ENCODE measurements at places on chromosomes 12 and 14. TPM values are rescaled to one million over a fixed set of nuclear protein-coding genes. Genes with fewer than 3 reads are reported as not detected.

- DNase-seq = no peak
Measured at GRCh38 chr14:89241257-89241656, 175.8 kb downstream of the FOXN3 start.

GRCh38 chr14:68938271-68939150 is 40.6 kb downstream of the ACTN1 start:
- no peak for DNase-seq

B4GALNT3 gene
- 1.4 TPM for total RNA-seq

XPOT gene
- total RNA-seq = 293 TPM

KRT85 gene
- not detected for total RNA-seq

GRCh38 chr14:51871846-51872245 is 11.4 kb downstream of the GNG2 start:
- no peak for DNase-seq

GRCh38 chr12:94326727-94327126 is 132.9 kb downstream of the CEP83 start:
- no peak for DNase-seq

- no peak for DNase-seq
Measured at GRCh38 chr12:104420868-104421267, 35.9 kb upstream of the CHST11 start.

DNA sequence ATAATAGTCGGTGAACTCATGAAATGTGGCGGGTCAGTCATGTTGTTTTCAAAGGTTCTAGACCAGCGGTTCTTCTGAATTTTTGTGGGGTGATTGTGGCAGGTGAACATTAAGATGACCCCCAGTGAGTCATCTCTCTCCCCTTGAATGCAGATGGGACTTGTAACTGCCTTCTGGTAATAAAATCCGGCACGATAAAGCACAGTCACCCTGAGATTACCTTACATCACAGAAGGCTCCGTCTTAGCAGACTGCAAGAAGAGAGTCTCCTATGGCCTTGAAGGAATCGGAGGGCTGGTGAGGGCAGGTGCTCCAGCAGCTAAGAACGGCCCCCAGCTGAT is 189.6 kb downstream of the FOXN3 start:
- no peak for DNase-seq

DNA sequence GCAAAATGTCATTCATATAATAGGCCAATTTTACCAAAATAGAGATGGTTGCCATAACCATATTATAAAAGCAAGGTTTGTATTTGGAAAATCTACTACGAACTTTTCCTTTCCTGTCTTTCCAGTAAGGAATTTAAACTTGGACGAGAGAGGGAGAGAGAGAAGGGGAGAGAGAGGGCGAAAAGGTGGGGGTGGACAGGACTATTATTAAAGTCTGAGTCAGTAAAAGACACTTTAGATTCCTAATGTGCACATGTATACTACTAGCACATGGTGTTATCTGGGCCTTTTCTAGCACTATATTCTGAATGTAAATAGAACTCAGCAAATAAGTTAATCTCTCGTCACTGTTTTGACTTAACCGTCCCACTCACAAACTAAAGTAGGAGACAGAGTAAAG is 30.4 kb upstream of the FBLN5 start:
- DNase-seq = no peak

SOAT2 gene
- not detected for total RNA-seq

RIMBP2 gene
- total RNA-seq = 0.02 TPM

- no peak for DNase-seq
Measured at GRCh38 chr12:115999582-115999981, 277.9 kb downstream of the MED13L start.

DNA sequence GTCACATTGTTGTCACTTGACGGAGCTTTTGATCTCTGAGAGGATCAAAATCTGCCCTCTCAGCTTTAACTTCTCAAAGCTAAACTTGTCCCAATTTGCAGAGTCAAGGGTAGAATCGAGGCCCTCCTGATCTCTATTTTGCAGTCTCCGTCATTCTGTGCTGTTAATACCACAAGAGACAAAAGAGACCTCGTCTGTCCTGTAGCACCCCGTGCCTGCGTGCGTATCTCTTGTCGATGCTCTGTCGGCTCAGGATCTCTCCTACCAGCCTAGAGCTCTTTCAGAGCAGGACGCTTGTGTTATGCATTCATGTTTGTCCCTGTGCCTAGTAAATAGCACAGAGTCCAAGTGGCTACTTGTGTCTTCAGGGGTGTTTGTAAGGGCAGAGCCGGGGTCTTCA is 5.1 kb downstream of the EVL start:
- no peak for DNase-seq

BMP4 gene
- total RNA-seq = not detected

- no peak for DNase-seq
Measured at GRCh38 chr14:61598980-61599379, 96.3 kb upstream of the HIF1A start.

SYNDIG1L gene
- total RNA-seq = not detected

GRCh38 chr12:57929092-57929830 is 12.1 kb upstream of the ATP23 start:
- DNase-seq = no peak

REM2 gene
- 0.37 TPM for total RNA-seq

- DNase-seq = no peak
Measured at GRCh38 chr12:83864054-83864453, 1048.5 kb downstream of the SLC6A15 start.

GRCh38 chr14:57243320-57243719 is 25.4 kb downstream of the EXOC5 start:
- no peak for DNase-seq

GRCh38 chr12:124498275-124499189 is 68.9 kb downstream of the NCOR2 start:
- DNase-seq = no peak

DNA sequence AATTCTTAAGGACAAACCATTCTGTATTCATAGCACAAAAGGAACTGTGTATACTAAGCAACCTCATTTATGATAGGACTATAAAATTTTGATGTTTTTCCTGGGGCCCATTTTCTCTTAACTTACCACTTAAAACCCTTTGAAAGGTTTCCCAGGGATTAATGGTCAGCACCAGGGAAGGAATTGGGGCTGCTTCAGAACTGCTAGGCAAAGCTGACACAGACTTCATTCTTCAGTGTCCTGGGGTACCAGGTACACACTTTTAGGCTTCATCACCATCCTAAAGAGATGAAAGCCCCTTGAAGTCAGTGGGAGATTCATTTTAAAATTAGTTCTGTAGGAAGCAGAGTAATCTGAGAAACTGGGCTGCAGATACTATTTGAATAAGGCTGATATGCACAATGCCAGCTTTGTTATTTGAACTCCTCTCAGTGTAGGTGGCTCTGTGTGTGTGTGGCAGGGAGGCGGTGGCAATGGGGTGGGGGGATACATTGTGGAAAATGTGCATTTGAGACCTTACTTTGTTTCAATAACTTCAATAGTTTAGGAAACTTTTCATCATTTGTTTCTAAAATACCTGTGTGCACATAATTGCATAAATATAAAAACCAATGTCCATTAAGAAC is 329.3 kb upstream of the DCN start:
- DNase-seq = no peak

ENDOU gene
- total RNA-seq = 0.37 TPM

PLCZ1 gene
- total RNA-seq = not detected

- DNase-seq = no peak
Measured at GRCh38 chr12:7265251-7265650, 38.6 kb upstream of the ACSM4 start.

TMEM132C gene
- not detected for total RNA-seq

DNA sequence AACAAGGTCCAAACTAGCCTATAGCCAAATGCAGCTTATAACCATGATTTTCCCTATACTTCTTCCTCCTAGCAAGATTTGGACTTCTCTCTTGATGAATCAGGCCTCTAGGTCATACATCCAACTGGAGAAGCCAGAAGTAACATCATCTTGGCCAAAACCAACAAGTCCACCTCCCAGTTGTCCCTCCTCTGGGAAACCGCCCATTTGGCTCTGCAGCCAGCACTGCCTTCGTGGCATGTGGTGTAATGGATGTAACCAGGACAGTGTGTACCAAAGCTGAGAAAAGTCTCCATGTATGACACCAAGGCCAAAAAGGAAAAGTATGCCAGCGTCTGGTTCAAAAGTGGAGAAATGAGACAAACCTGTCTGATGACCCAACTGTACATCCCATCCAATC is 59.3 kb upstream of the VASH1 start:
- no peak for DNase-seq

- DNase-seq = no peak
Measured at GRCh38 chr14:102034301-102034700, 52.5 kb downstream of the HSP90AA1 start.

GRCh38 chr12:24425601-24425970 is 476.1 kb upstream of the SOX5 start:
- DNase-seq = no peak

GRCh38 chr14:70920608-70921007 is 13.3 kb downstream of the PCNX1 start:
- no peak for DNase-seq

- no peak for DNase-seq
Measured at GRCh38 chr14:92512807-92513203, 776 bp upstream of the RIN3 start.

- DNase-seq = no peak
Measured at GRCh38 chr14:75980856-75981255, 939 bp downstream of the TGFB3 start.

IRAK3 gene
- total RNA-seq = 0.89 TPM

DNA sequence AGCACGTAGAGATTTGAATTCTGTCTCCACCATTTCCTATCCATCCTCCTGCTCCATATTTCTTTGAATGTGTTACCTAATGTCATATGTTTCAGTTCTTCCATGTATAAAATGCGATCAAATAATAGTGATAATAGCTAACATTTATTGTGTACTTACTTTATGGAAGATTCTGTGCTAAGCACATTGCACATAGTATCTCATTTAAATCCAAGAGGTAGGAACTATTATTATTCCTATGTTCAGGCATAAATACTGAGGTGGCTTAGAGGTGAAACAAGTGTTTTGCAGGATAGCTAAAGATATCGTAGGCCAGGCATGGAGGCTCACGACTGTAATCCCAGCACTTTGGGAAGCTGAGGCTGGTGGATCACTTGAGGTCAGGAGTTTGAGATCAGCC is 17.5 kb upstream of the AICDA start:
- DNase-seq = no peak

DNA sequence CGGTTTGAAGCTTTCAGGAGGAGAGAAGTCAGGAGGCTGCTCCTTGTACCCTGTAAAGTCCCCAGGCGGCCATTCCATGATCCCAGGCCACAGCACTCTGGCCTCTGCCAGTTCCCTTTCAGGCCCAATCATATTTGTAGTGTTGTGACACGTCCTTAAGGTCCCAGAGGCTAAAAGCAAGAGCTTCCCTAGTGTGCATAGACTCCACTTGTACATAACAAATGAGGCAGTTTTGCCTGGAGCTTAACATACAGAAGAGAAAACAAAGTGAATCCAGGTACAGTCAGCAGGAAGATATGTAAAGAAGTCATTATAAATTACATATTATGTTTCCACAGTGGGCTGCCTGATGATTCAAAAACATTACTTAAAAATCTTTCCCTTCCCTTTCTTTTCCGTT is 81.1 kb upstream of the RPH3A start:
- no peak for DNase-seq

RIPK3 gene
- not detected for total RNA-seq

GRCh38 chr12:107891967-107892366 is 117.5 kb downstream of the ASCL4 start:
- DNase-seq = peak; percentile 18

- no peak for DNase-seq
Measured at GRCh38 chr12:115762936-115763335, 514.6 kb downstream of the MED13L start.

SLC38A4 gene
- 0.46 TPM for total RNA-seq

Measured in NCI-H460 (cell line).